Naive B cell (primary cell): ENCODE measurements at places on chromosomes 16 and 17.

DNA sequence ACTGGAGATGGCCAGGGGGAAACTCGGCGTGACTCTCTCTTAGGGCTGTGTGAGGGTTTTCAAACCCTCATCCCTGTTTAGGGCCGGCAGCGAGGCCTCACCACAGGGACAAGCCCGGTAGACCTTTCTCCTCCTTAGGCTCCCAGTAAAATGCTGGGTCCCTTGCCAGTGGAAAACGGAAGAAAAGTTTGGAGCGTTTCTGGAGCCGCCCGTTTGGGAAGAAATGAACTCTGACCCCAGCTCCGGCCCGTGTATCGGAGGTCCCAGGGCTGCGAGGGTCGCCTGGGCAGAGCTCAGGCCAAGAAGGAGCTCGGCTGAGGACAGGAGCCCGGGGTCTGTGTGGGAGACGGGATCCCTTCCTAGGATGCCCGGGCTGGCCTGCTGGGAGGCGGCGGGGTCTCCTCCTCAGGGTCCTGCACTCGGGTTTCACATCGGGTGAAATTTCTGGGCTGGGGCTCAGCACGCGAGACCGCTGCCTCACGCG is 23.2 kb downstream of the ZNF213 start:
- H3K27me3 ChIP-seq: peaks cover 5% of the 10 kb centered on the region
- H3K4me3 ChIP-seq: peak overlapping the region; percentile 95
- no peak for DNase-seq
- H3K36me3 ChIP-seq: no peaks in the 10 kb centered on the region
- peak overlapping the region; percentile 97 for H3K27ac ChIP-seq
- H3K4me1 ChIP-seq: peaks cover 25% of the 10 kb centered on the region

DNA sequence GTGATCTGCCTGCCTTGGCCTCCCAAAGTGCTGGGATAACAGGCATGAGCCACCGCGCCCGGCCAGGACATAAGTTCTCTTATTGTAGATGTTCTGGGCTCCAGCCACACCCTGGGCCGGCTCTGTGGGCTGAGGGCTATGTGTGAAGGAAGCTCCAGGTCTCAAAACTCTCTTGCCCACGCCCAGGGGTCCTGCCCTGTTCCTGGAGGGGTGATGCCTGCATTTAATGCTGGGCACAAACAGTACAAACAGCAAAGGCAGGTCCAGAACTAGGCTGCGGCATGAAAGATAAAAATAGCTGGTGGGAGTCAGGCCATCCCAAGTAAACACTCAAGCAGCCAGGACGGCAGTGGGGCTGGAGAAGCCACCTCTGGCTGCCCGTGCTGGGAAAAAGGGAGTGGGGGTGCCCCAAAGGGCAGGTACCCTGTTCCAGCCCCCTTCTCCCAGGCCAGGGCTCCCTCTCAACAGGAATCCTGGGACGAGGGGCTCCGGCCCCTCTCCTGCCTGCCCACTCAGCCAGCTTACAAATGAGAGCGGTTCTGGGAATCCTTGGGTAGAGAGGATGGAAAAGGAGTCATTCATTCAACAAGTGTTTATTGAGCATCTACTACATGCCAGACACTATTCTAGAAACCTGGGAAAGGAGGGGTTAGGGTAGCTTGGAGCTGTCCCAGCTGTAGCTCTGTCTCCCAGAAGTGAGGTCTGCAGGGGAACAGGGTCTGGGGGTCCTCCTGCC is 4.6 kb downstream of the TRIM47 start:
- no peak for DNase-seq
- H3K27ac ChIP-seq: no peak overlapping the region
- no peaks in the 10 kb centered on the region for H3K36me3 ChIP-seq
- peaks cover 10% of the 10 kb centered on the region for H3K27me3 ChIP-seq
- peak overlapping the region; percentile 81 for H3K4me3 ChIP-seq

GRCh38 chr17:55120651-55121050 is 144.1 kb upstream of the HLF start:
- no peaks in the 10 kb centered on the region for H3K4me1 ChIP-seq
- no peak overlapping the region for H3K27ac ChIP-seq
- no peak for DNase-seq
- no peaks in the 10 kb centered on the region for H3K36me3 ChIP-seq
- H3K4me3 ChIP-seq: no peak overlapping the region

- H3K4me1 ChIP-seq: no peaks in the 10 kb centered on the region
- no peaks in the 10 kb centered on the region for H3K36me3 ChIP-seq
- peaks cover 9% of the 10 kb centered on the region for H3K27me3 ChIP-seq
- no peak overlapping the region for H3K27ac ChIP-seq
- H3K4me3 ChIP-seq: no peak overlapping the region
These were observed 11.5 kb upstream of the IL34 start for GRCh38 chr16:70634861-70635260.

DNA sequence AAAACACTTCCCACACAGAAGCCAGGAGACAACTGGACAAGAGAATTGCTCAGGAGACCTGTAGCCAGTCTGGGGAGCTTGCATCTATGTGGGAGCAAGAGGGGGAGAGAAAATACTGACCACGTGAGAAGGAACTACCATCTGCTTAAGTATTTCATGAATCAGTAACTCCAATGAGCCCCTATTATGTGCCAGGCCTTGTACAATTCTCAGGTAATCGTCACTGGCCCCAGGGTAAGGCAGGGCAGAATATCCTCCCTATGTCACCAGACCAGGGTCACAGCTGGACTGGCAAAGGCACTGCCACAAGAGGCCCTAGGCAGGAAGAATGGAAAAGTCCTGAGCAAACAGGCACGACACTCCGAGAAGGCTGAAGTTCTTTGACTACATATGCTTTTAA is 25.9 kb downstream of the USP7 start:
- peaks cover 87% of the 10 kb centered on the region for H3K4me1 ChIP-seq
- H3K27ac ChIP-seq: peak overlapping the region; percentile 78
- H3K36me3 ChIP-seq: no peaks in the 10 kb centered on the region
- H3K4me3 ChIP-seq: no peak overlapping the region
- H3K27me3 ChIP-seq: no peaks in the 10 kb centered on the region

DNA sequence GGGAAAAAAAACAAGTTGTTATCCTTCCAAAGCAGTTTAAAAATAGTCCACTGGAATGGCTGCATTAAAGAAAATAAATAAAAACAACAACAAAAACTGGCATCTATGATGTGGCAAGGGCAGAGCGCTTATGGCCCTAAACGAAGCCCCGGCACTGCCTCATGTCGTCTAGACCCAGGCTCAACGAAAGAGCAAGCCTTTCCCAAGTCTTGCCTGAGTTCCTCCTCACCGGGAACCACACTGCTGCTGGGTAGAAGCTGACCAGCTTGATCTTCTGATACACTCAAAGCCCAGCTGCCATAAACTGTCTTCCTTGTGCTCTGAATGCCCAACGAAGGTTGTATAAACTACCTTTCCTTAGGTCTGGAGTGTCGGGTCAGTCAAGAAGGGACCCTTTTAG is 37.0 kb downstream of the NDEL1 start:
- H3K36me3 ChIP-seq: peaks cover 45% of the 10 kb centered on the region
- H3K27me3 ChIP-seq: no peaks in the 10 kb centered on the region
- peaks cover 6% of the 10 kb centered on the region for H3K4me1 ChIP-seq
- no peak for DNase-seq

- peaks cover 5% of the 10 kb centered on the region for H3K4me1 ChIP-seq
- H3K27me3 ChIP-seq: no peaks in the 10 kb centered on the region
- DNase-seq: no peak
- H3K4me3 ChIP-seq: no peak overlapping the region
These were observed 30.2 kb upstream of the PHLPP2 start for GRCh38 chr16:71754652-71755051.

GRCh38 chr17:34663714-34664113 is 84.3 kb downstream of the TMEM132E start:
- peaks cover 12% of the 10 kb centered on the region for H3K4me1 ChIP-seq
- DNase-seq: no peak
- peaks cover 10% of the 10 kb centered on the region for H3K27me3 ChIP-seq
- no peaks in the 10 kb centered on the region for H3K36me3 ChIP-seq
- no peak overlapping the region for H3K4me3 ChIP-seq

GRCh38 chr16:78628461-78629045 is 529.1 kb downstream of the WWOX start:
- peaks cover 45% of the 10 kb centered on the region for H3K36me3 ChIP-seq
- H3K27ac ChIP-seq: no peak overlapping the region
- peaks cover 12% of the 10 kb centered on the region for H3K4me1 ChIP-seq
- H3K27me3 ChIP-seq: no peaks in the 10 kb centered on the region

- H3K4me1 ChIP-seq: peaks cover 26% of the 10 kb centered on the region
- no peaks in the 10 kb centered on the region for H3K27me3 ChIP-seq
- no peaks in the 10 kb centered on the region for H3K36me3 ChIP-seq
- H3K4me3 ChIP-seq: no peak overlapping the region
These were observed 23.9 kb downstream of the UBE2G1 start for GRCh38 chr17:4342535-4342934.

- no peaks in the 10 kb centered on the region for H3K27me3 ChIP-seq
- no peak overlapping the region for H3K4me3 ChIP-seq
- peaks cover 15% of the 10 kb centered on the region for H3K36me3 ChIP-seq
- H3K27ac ChIP-seq: no peak overlapping the region
These were observed 17.8 kb upstream of the SLC6A4 start for GRCh38 chr17:30253312-30253711.

DNA sequence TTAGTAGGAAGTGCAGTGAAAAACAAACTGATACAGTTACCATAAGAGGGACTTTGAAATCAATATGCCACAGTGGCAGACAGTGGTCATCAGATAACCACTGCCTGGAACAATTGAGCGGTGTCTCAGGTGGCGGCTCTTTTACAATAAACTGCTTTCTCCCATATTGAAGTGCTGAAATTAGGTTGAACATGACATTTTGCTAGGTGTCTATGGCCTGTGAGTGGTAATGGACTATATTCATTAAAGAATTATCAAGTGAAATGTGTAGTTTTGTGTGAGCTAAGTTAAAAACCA is 214.7 kb downstream of the RPTOR start:
- H3K27ac ChIP-seq: no peak overlapping the region
- H3K27me3 ChIP-seq: no peaks in the 10 kb centered on the region
- H3K36me3 ChIP-seq: peaks cover 13% of the 10 kb centered on the region
- no peak overlapping the region for H3K4me3 ChIP-seq

DNA sequence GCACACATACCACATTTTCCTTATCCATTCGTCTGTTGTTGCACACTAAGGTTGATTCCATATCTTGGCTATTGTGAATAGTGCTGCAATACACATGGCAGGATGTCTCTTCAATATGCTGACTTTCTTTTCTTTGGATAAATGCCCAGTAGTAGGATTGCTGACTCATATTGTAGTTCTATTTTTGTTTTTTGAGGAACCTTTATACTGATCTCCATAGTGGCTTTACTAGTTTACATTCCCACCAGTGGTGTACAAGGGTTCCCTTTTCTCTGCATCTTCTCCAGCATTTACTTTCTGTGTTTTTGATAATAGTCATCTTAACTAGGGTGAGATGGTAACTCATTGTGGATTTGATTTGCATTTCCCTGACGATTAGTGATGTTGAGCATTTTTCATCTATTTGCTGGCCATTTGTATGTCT is 118.1 kb downstream of the STXBP4 start:
- H3K36me3 ChIP-seq: peaks cover 6% of the 10 kb centered on the region
- no peaks in the 10 kb centered on the region for H3K4me1 ChIP-seq
- H3K27ac ChIP-seq: no peak overlapping the region
- DNase-seq: no peak
- H3K27me3 ChIP-seq: no peaks in the 10 kb centered on the region

- no peak overlapping the region for H3K4me3 ChIP-seq
- peaks cover 4% of the 10 kb centered on the region for H3K36me3 ChIP-seq
- no peak for DNase-seq
- H3K4me1 ChIP-seq: peaks cover 27% of the 10 kb centered on the region
- H3K27me3 ChIP-seq: no peaks in the 10 kb centered on the region
These were observed 2.7 kb upstream of the UNC13D start for GRCh38 chr17:75846692-75847613.

GRCh38 chr17:47719411-47720152 is 13.5 kb upstream of the TBX21 start:
- H3K4me1 ChIP-seq: peaks cover 52% of the 10 kb centered on the region
- peaks cover 7% of the 10 kb centered on the region for H3K27me3 ChIP-seq
- no peak overlapping the region for H3K27ac ChIP-seq
- DNase-seq: no peak
- no peak overlapping the region for H3K4me3 ChIP-seq

DNA sequence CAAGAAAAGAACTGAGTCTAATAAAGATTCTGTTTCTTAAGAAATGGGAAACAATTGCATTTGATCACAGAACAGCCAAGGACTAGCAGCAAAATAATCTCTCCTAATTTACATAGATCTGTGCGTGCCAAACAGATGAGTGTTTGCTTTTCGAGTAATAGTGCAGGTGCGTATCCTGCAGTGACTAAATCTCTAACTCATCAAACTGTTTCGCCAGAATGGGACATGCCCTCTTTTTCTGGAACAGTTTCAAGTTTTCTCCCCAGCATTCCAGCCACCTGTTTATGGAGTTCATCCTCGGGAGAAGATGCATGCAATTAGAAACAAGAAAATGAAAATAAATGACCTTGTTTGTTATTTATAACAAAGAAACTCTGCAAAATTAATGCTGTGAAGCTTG is 5.7 kb upstream of the TOX3 start:
- DNase-seq: no peak
- peaks cover 8% of the 10 kb centered on the region for H3K4me1 ChIP-seq
- peaks cover 2% of the 10 kb centered on the region for H3K36me3 ChIP-seq
- H3K27me3 ChIP-seq: peaks cover 49% of the 10 kb centered on the region

DNA sequence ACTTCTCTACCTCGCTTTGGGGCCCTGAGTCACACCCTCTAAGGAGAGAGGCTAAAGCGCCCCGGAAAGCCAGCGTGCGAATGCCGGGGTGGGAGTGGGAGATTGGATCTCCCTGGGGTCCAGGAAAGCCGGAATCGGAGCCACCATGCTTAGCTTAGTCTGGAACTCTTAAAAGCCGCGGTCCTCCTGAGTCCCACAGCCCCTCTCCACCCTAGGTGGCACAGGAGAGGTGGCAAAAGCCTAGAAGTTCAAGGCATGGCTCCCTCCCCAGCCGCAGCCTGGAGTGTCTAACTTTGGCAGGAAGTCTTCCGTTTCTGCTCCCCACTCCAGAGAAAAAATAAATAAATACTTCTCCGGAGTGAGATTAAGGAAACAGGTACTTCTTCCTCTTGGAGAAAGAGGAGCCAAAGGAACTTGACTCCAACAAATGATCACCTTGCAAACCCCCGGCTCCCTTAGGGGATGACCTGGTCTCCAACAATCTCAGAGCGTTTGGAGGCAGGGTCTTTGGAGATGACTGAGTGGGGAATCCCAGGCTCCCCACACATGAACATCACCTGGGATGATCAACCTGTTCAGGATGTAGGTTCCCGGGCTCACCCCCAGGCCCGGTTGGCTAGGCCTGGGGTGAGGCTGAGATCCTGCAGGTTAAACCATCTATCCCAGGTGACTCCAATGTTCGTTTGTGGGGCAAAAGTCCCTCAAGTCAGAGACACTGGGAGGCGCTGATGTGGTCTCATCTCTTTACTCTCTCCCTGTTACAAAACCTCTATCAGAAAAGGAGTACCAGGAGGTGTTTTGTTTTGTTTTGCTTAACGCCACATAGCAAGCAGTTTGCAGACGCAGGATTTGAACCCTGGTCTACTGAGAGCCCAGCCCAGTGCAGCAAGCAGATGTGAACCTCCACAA is 2.9 kb downstream of the CIITA start:
- no peak for DNase-seq
- peaks cover 65% of the 10 kb centered on the region for H3K4me1 ChIP-seq
- H3K27ac ChIP-seq: peak overlapping the region; percentile 91
- H3K4me3 ChIP-seq: peak overlapping the region; percentile 100
- no peaks in the 10 kb centered on the region for H3K27me3 ChIP-seq
- peaks cover 28% of the 10 kb centered on the region for H3K36me3 ChIP-seq
